ENCODE measurements at places on chromosomes 12 and 14.

- DNase-seq: peak; percentile 38
Measured at GRCh38 chr12:76158518-76159321, 74.2 kb upstream of the NAP1L1 start.

DNA sequence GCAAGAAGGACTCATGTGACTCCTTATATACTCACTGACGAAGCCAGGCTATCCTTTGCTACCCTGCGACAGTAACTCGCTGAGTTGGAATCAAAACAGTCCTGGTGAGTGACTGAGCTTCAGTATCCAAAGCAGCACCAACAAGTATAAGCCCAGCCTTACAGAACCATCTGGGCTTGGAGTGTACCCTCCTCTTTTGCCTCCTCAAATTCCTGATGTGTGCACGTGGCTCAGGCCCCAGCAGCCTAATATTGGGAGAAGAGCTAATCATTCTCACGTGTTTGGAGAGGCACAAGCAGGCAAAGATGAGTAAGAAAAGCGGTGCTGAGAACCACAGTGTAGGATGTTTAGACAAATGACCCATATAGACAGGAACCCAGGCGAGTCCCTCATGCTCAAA is 34.4 kb downstream of the PPTC7 start:
- DNase-seq: no peak

- DNase-seq: no peak
Measured at GRCh38 chr14:39467889-39468524, 35.8 kb upstream of the FBXO33 start.

- DNase-seq: no peak
Measured at GRCh38 chr14:75399843-75400775, 27.7 kb upstream of the JDP2 start.

DNA sequence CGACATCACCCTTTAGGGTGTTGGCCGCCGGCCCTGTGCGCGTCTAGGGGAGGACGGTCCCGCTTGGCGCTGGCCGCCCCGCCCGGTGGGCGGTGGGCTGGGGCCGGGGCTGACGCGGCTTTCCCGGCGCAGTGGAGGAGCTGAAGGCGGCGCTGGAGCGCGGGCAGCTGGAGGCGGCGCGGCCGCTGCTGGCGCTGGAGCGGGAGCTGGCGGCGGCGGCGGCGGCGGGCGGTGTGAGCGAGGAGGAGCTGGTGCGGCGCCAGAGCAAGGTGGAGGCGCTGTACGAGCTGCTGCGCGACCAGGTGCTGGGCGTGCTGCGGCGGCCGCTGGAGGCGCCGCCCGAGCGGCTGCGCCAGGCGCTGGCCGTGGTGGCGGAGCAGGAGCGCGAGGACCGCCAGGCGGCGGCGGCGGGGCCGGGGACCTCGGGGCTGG is 3.6 kb downstream of the TNFAIP2 start:
- DNase-seq: no peak

- DNase-seq: no peak
Measured at GRCh38 chr14:100523131-100523842, 63.9 kb downstream of the BEGAIN start.

GRCh38 chr14:75224561-75224960 is 48.1 kb upstream of the TMED10 start:
- no peak for DNase-seq

DNA sequence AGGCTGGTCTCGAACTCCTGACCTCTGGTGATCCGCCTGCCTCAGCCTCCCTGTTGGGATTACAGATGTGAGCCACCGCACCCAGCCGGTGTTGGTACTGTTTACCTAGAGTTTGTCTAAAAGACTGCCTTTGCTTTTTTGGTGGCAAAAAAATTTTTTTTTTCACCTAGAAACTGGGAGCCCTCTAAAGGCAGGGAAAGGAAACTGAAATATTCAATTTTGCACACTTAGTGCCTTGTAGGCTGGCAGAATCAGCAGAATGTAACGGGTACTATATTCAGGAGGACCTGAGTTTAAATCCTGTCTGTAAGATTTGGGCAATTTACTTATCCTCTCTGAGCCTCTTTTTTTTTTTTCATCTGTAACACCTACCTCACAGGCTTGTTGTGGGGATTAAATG is 43.6 kb downstream of the PAPLN start:
- no peak for DNase-seq

DNA sequence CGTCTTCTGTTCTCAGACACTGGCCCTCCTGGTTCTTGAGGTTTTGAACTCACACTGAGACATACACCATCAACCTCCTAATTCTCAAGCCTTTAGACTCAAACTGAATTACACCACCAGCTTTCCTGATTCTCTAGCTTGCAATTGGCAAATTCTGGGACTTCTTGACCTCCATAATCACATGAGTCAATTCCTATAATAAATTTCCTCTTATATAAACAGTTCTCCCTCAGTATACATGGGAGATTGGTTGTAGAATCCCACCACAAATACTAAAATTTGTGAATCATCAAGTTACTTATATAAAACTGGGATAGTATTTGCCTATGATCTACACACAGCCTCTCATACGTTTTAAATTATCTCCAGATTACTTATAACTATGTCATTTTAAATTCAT is 162.2 kb downstream of the DIO2 start:
- DNase-seq: no peak

DNA sequence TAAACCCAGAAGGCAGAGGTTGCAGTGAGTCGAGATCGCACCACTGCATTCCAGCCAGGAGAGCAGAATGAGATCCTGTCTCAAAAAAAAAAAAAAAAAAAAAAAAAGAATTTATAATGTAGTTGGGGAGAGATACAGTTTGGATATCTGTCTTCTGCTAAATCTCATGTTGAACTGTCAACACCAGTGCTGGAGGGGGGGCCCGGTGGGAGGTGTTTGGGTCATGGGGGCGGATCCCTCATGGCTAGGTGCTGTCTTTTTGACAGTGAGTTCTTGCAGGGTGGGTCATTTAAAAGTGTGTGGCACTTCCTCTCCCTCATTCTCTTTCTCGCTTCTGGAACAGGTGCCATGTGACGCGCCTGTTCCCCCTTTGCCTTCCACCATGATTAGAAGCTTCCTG is 32.8 kb downstream of the CLIP1 start:
- DNase-seq: no peak

DNA sequence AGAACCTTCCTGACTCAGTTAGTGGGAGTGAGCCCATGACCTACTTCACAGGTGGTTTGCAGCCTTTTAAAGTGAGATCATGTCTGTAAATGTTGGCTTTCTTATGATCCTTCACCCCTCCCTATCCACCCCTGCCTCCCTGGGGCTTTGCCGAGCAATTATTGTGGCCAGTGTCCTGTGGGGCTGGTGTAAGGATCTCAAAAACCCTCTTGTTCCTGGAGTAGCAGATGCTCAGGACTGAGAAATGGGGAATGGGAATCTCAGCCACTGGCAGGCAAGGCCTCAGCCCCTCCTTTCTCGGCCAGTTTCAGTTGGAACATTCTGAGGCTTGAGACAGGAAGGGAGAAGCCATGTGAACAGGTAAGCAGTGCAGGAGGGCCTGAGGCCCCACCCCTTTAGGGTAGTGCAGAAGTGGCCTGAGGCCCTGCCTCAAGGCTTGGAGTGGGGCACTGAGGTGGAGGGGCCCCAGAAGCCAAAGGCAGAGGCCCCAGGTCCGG is 53.8 kb downstream of the PLEKHG3 start:
- no peak for DNase-seq

DNA sequence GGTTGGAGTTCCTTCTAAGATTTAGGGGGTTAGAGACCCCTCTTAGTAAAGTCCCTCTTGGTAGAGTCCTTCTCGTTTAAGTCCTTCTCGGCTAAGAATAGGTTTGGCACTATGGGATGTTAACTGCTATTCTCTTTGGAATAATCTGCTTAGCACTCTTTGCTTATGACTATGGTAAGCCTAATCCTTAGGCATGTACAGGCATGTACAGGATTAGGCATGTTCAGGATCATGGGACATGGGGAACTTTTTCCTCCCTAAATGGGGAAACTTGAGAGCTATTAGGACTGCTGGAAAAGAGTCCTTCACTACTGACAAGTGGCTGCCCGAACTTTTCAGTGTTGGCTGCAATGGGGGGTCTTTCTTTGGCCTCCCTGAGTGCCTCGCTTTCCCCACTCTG is 193.3 kb downstream of the TMEM117 start:
- no peak for DNase-seq

DNA sequence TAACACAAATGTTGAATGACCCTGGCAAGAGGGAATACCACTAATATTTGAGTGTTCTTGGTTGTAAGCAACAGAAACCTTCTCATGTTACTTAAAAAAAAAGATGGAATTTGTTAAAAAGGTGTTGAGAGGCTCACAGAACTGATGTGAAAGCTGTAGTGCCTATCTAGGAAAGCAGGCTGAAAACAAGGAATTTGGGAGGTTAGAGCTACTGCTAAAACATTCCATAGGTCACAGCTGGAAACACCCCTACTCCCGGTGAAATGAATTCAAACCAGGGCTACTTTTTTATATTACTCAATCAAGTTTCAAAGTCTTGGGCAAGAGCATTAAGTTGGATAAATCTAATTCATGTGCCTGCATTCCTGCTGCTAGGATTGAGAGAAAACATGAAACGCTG is 104.1 kb downstream of the SLC35F4 start:
- DNase-seq: no peak

GRCh38 chr14:39734306-39734705 is 302.1 kb upstream of the FBXO33 start:
- DNase-seq: no peak

- DNase-seq: no peak
Measured at GRCh38 chr12:120235369-120236323, 29.9 kb downstream of the PXN start.

- DNase-seq: no peak
Measured at GRCh38 chr14:52112336-52113018, 43.6 kb upstream of the NID2 start.

- no peak for DNase-seq
Measured at GRCh38 chr12:65952737-65953209, 128.5 kb downstream of the HMGA2 start.

DNA sequence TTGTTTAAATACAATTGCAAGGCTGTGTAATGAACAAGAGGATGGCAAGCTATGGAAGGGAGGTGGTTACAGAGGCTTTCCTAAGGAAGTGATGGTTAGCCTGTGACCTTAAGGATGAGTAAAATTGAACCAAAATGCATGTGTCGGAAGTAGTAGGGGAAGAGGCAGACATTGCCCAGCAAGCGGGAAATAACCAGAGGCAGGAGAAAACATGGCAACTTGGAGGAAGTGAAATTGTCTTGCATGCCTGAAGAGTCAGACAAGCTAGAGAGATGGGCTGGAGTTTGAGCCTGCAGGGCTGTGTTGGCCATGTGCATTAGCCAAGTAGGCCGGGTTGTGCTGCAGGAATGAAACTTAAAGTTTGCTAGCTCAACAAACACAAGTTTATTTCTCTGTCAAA is 96.2 kb downstream of the BTG1 start:
- no peak for DNase-seq

GRCh38 chr14:59882957-59883356 is 12.4 kb upstream of the RTN1 start:
- DNase-seq: no peak

- no peak for DNase-seq
Measured at GRCh38 chr12:113855998-113856397, 110.1 kb downstream of the RBM19 start.

GRCh38 chr12:66107451-66107915 is 23.1 kb downstream of the LLPH start:
- peak; percentile 21 for DNase-seq

GRCh38 chr12:94150240-94151121 is 2.1 kb downstream of the PLXNC1 start:
- DNase-seq: no peak

DNA sequence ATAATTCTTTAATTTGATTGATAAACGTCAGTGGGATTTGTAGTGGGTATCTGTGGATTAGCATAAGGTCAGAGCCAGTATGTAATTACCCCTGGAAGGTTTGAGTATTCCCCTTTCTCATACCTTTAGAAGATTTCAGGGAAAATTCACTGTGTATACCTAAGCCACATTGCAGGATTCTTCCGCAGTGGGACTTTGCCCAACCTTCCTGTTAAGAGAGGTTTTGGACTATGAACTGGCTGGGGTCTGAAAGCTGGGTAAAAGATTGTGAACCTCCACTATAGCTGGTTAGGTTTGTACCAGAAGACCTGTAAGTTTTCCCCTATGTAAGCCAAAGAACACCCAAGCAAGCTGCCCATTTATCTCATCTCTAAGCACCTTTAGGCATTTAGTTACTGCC is 150.2 kb downstream of the TTC6 start:
- no peak for DNase-seq

GRCh38 chr12:67996347-67996746 is 7.1 kb downstream of the IFNG-AS1 start:
- no peak for DNase-seq

GRCh38 chr14:49546766-49547165 is 39.4 kb downstream of the RPS29 start:
- no peak for DNase-seq

- no peak for DNase-seq
Measured at GRCh38 chr14:26121181-26121580, 476.7 kb downstream of the NOVA1 start.

GRCh38 chr12:131947482-131948027 is 2.2 kb upstream of the EP400 start:
- DNase-seq: no peak

- DNase-seq: no peak
Measured at GRCh38 chr12:130127912-130128789, 34.1 kb upstream of the FZD10 start.

DNA sequence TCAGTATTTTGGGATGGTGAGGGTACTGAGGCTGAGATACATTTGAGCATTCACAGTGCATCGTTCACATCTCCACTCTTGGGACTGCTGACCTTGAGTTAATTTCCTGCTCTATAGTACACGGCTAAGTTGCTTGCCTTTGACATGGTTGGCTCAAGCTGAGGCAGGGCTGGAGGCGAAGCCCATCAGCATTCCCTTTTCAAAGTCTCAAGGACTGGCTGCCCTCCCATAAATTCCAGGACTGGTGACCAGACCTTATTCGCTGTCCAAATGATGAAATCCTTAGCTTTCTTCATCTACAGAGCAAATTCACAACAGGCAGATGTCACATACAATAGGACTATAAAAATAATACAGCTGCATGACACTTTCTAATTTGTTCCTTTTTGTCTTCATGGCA is 85.9 kb downstream of the SSPN start:
- DNase-seq: no peak

DNA sequence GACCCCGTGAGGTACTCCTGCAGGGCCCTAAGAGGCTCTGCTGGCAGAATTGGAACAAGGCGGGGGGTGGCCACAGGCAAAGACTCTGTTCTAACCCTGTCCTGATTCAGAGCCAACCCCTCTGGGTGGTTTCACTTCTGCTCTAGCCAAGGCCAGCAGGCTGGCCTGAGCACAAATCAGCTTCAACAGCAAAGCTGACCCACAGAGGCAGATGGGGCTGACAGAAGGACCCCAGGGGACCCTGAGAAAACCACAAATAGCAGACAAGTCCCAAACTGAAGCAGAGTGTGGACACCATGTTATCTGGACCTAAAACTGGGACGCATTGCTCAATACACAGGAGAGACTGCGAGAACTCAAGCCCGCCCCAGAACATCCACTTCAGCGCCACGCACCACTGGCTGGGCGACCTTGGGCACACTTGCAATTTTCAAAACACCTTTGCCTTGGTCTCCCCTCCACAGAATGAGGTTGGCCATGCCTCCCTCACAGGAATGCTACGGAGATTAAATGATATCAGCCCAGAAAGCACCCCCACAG is 76.4 kb upstream of the DICER1 start:
- no peak for DNase-seq

Measured in stimulated activated CD4-positive, alpha-beta T cell treated with anti-CD3 and anti-CD28 coated beads, TNF-alpha, amount 100 ng/mL, for 4 hours (primary cell).